ENCODE measurements at places on chromosomes 5 and 9. TPM values are rescaled to one million over a fixed set of nuclear protein-coding genes. Genes with fewer than 3 reads are reported as not detected.

GRCh38 chr5:64788156-64788555, 19.4 kb downstream of the CWC27 start:
- no peak for DNase-seq

DNA sequence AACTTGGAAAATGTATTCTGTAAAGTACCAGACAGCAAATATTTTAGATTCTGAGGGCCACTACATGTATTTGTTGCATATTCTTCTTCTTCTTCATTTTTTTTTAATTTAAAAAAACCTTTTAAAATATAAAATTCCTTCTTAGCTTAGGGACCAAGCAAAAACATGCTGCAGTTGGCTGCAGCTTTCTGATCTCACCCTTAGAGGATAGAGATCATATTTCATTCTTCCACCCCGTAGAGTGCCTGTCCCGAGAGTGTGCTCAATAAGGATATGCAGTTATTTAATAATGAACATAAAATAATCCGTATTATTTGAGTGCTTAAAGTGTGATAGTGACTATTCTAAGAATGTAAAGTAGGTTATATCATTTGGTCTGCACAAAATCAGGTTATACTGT, 204.2 kb upstream of the CD180 start:
- DNase-seq: no peak

DNA sequence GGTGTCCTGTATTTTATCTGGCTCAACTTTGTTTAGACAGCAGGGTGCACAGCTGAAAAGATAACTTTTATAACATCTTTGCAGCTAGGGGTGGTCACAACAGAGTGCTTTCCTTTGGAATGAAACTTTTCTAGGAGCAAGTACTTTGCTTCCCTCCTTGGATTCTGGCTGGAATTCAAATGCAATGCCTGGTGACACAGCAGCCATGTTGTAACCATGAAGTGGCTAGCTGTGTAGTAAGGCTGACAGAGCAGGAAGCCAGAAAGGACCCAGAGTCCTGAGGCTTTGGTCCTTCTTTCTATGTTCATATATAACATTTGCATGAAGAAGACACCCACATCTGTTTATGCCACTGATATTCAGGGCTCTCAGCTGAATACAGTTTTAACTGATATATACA, 48.1 kb downstream of the TENT4A start:
- DNase-seq: no peak

Gene BAAT
- polyA plus RNA-seq: 0.12 TPM

Gene MEGF9
- polyA plus RNA-seq: 3.9 TPM

- DNase-seq: no peak
Observed at GRCh38 chr5:80411589-80412219, 3.8 kb downstream of the ZFYVE16 start.

GRCh38 chr9:71302776-71303175, 181.4 kb upstream of the TRPM3 start:
- no peak for DNase-seq

Gene UBTD2
- 3.0 TPM for polyA plus RNA-seq

GRCh38 chr5:170307575-170308465, 10.2 kb upstream of the LCP2 start:
- DNase-seq: no peak

DNA sequence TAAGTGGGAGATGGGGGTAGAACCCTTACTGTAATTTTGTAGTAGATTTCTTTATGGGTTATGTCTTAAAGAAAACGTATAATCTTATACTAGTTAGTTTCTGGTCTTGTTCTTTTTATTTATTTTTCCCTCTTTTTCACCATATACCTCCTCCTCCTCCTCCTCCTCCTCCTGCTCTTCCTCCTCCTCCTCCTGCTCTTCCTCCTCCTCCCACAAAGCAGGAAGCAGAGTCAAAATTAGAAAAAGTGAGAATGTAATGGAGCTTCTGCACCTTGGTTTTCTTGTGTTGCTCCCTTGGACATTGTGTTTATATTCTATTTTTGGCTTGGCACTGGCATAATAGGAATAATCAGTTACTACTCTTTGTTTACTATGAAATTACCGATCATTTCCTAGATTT, 4.5 kb downstream of the MACIR start:
- DNase-seq: no peak

- no peak for DNase-seq
Observed at GRCh38 chr9:121297389-121297788, 29.4 kb downstream of the GSN start.

DNA sequence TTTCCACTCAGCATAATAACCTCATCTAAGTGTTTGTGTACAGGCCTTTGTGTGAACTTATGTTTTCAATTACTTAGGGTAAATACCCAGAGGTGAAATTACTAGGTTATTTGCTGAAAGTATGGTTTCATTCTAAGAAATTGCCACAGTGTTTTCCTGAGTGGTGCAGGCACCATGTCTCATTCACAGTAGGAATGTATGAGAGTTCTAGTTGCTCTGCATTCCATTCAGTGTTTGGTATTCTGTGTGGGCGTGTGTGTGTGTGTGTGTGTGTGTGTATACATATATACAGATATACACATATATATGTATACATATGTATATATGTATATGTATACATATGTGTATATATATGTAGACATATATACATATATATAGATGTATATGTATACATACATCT, 8.8 kb upstream of the SVEP1 start:
- no peak for DNase-seq

Gene PCDHGA11
- 0.09 TPM for polyA plus RNA-seq

Gene PCDHA7
- polyA plus RNA-seq: not detected

- DNase-seq: no peak
Observed at GRCh38 chr5:142463904-142464303, 139.1 kb upstream of the SPRY4 start.

Data from CD8-positive, alpha-beta memory T cell (primary cell).